ENCODE measurements at places on chromosomes 2 and 18.
A peak's percentile ranks its signal among the peaks of the same experiment; 100 is the strongest.

- DNase-seq: no peak
Observed at GRCh38 chr2:176092270-176093144, at the start of gene HOXD13. Gene HOXD13 (plus strand): TSS chr2:176092721. CDS start chr2:176092891, 170 bp downstream.

- no peak for DNase-seq
Observed at GRCh38 chr2:119086327-119086726, 72.2 kb downstream of the C1QL2 start.

- DNase-seq: no peak
Observed at GRCh38 chr2:127621981-127622431, 23.9 kb upstream of the GPR17 start.

DNA sequence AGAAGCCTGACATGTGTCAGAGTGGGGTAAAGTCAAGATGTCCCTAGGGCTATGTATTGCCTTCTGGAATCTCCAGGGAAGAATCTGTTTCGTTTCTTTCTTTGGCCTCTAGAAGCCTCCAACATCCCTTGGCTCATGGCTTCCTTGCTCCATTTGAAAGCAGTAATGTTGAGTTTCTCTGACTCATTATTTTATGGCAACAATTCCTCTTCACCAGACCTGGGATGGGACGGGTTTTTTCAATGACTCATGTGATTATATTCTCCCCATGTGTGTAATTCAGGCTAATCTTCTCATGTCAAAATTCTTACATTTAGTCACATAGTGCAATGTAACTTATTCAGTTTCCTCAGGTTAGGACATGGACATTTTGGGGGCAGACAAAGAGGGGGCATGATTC is 1038.6 kb downstream of the CBLN2 start:
- DNase-seq: no peak

GRCh38 chr2:171551836-171552235 is 29.6 kb downstream of the CYBRD1 start:
- no peak for DNase-seq

GRCh38 chr18:49025426-49025766 is 74.6 kb upstream of the SMAD7 start:
- no peak for DNase-seq

DNA sequence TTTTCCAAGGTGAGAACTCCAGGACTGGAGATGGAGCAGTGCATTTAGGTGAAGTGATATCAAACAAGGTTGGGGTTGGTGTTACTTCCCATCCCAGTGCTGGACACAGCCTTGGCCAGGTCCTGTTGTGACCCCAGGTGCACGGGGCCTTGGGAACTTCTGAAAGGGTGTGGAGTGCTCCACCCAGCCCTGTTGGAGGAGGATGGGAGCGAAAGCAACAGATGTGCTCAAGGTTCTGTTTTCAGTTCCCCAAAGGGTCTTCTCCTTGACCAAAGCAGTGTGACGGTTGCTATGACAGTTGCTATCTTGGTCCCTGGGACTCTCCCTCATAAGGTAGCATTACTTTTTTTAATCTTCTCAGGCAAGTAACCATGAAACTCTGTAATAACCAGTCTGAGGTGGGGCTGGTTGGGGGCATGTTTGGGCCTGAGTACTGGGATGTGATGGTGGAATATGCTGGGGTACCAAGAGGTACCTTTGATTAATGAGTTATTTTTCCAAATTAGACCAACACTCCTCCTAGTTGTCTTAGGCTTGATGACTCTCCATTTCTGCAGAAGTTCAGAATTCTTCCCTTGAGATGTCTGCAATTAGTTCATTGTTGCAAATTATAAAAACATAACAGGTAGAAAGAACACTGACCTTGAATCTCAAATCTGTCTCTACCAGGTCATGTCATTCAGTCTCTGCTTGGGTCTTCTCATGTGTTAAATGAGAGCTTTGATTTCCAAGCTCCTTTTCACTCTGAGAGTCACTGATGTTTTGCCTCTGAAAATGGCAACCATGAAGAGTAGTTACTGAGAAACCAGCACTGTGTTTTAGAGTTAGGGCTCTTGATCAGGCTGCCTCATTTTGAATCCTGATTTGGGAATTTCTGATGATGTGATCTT is 154.5 kb downstream of the RPIA start:
- DNase-seq: no peak

DNA sequence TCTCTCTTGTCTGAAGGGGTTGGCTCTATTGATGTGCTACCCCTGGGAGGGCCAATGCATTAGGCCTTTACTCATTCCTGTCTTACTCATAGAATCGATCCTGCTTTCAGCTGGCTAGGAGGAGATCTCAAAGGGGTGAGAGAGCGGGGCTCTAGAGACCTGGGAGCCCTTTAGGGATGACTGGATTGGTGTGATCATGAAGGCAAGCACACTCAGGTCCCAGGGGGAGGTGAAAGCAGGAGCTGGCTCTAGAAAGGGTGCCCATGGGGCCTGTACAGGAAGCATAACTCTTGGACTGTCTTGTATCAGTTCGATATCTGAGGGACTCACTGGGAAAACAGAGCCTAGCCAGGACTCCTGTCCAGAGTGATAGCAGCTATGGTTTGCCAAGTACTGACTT is 47.8 kb downstream of the INPP4A start:
- no peak for DNase-seq

- DNase-seq: no peak
Observed at GRCh38 chr2:8709611-8710010, 27.8 kb downstream of the ID2 start.

DNA sequence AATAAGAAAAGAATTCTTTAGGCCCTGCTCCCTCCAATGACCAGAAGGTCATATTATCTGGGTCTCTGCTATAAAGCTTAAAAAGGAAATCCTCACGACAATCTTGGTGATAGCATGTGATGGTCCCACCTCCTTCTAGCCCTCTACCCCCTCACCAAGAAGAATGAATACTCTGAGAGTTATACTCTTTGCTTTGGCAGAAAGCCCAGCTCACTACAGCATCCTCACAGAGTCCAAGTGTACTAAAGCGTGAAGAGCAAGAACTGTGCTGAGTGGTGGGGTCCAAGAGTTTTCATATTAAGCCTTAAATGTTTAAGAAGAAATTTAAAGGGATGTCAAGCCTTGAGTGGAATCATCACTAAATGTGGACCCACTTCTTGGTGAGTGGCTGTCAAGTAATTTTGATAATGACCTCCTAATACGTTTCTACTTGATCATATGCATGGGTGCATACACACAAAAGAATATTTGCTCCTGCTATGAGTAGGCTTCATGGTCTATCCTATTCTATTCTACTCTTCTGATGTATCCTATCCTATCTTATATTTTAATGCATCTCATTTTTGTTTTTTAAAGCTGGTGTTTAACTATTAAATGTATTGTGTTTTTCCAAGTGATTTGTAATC is 16.5 kb upstream of the SERPINB7 start:
- DNase-seq: no peak

GRCh38 chr2:105883911-105884694 is 139.4 kb downstream of the NCK2 start:
- no peak for DNase-seq

DNA sequence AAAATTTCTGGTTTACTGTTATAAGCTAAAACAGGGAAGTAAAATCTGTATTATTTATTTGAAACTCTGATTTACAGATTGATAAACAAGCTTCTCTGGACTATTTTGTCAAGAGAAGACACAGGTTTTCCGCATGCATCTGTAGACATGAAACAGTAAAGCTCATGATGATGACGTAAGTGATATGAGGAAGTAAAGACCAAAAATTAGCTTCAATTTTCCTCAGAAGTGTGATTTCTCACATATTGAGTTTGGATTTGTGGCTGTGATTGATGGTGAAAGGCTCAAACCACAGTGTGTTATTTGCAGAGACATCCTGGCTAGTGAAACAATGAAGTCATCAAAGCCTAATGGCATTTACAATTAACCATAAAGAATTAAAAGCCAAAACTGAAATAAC is 12.6 kb upstream of the LONRF2 start:
- DNase-seq: no peak

DNA sequence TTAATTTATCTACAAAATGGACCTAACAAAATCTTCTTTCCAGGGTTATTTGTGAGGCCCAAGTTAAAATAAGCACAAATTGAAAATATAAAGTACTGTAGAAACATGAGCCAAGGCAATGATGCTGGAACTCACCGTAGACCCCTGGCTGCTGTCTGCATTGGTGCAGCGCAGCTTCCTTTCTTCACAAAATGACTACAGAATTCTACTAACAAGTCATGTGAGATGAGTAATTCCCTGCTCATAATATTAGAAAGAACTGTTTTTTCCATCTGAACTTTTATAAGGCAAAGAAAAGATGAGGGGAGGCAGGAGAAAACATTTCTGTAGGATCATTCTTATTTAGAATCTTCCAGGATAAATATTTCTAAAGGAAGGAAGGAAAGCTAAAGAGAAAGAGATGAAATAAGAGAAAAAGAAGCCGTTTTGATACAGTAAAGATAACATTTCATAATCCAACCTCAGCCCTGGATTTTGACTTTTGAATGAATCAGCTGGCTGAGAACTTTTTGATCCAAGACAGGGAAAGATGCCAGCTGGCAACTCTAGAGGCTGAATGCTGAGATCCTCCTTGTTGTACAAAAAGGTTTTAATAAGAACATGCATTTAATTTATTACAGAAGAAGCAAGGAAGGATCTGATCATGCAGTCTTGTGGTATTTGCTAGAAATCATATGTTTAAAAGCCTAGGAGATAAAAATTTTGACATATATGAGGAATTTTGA is 183.9 kb upstream of the KLHL14 start:
- DNase-seq: no peak

- DNase-seq: no peak
Observed at GRCh38 chr2:141037361-141037760, 1093.5 kb downstream of the LRP1B start.

GRCh38 chr2:207090389-207090788 is 75.4 kb downstream of the KLF7 start:
- no peak for DNase-seq

DNA sequence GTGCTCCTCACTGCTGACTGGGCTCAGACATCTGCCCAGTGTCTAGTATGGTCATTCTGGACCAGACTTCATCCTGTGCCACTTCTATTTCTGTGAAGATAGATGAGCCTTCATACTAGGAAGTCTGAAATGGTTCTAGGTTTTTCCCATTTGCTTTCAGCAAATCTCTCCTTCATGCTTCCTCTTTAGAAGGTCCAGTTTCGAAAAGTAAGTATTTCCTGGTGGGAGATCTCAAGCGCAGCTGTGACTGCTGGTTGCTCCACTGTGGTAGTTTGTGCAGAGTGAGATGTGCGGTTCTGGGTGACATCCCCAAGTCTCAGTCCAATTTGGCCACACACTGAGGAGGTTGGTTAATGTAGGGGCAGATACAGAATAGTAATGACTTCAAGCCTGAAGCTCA is 14.4 kb downstream of the IL36B start:
- DNase-seq: no peak

DNA sequence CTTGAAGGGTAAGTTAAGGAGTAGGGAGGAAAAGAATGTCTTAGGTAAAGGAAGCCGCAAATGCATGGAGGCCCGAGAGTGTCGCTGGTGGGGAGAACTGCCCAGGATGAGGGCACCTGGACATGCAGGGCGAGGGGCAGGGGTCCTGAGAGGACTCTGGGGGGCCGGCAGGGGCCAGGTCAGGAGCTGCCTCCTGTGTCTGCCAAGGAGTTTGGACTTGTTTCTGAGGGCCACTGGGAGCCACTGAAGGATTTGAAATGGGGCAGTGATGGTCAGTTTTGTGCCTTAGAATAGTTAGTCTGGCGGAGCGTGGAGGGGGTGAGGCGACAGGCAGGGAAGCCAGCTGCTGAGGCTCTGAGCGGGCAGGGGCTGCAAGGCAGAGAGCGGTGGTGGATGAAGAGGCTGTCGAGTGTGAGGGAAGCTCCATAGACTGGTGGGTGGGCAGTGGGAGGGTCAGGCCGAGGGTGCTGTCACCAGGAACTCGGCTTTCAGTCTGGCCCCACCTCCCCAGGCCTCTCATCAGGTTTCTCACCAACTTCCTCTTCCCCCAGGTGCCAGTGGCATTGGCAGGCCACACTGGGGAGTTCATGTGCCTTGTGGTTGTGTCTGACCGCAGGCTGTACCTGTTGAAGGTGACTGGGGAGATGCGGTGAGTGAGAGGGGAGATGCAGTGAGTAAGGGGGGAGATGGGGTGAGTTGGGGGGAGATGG is 14.7 kb upstream of the SLC4A3 start:
- DNase-seq: peak; percentile 38

DNA sequence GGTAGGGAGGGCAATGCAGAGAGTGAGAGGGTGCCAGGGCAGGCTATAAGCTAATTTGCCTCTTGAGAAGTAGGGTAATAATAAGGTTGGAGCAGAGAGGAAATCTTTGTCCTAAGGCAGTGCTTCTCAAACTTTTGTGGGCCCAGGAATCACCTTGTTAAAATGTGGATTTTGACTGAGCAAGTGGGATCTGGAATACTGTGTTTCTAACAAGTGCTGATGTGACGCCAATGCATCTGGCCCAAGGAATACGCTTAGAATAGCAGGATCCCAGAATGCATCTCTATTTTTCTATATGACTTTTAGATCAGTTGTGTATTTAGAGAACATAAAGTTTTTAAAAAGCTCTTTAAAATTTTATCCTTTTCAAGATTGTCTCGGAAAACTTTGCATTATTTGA is 29.7 kb upstream of the GTF2A1L start:
- no peak for DNase-seq

GRCh38 chr2:236922061-236922460 is 163.6 kb upstream of the COPS8 start:
- DNase-seq: no peak

DNA sequence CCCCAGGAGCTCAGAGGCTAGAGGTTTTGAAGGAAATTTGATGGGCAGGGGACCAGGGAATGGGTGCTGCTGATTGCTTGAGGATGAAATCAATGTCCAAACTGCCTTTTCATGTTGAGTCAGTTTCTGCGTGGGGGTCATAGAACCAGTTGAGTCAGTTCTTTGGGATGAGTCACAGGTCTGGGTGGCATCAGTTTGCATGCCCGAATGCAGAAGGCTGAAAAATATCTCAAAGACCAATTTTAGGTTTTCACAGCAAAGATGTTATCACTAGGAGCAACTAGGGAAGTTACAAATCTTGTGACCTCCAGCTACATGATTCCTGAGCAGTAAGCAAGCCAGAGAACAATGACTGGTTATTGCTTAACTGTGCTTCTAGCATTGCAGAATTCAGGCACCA is 1135.1 kb upstream of the CRIM1 start:
- no peak for DNase-seq

GRCh38 chr2:66447677-66448076 is 12.8 kb downstream of the MEIS1 start:
- DNase-seq: no peak

GRCh38 chr2:160377204-160377995 is 116.2 kb downstream of the RBMS1 start:
- DNase-seq: no peak

DNA sequence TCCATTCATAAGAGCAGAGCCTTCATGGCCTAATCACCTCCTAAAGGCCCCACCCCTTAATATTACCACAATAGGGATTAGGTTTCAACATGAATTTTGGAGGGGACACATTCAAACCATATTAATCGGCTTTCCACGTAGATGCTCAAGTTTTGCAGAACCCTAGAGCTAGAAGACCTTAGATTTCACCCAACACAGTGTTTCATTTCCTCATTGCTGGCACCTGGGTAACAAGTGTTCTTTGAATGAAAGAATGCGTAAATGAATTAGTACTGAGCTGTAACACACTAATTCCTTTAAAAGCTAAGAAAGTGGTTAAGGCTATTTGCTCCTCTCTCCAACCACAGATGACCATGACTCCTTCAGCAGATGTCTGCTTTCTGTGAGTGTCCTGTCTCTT is 252.5 kb downstream of the SMAD2 start:
- no peak for DNase-seq

- no peak for DNase-seq
Observed at GRCh38 chr18:24319757-24320156, 77.9 kb downstream of the OSBPL1A start.

Measured in NCI-H2107 (cell line).